ENCODE measurements at places on chromosomes 4 and X. TPM values are rescaled to one million over a fixed set of nuclear protein-coding genes. Genes with fewer than 3 reads are reported as not detected.
A peak's percentile ranks its signal among the peaks of the same experiment; 100 is the strongest.

The TRPC5OS gene
- polyA plus RNA-seq, result not detected

DNA sequence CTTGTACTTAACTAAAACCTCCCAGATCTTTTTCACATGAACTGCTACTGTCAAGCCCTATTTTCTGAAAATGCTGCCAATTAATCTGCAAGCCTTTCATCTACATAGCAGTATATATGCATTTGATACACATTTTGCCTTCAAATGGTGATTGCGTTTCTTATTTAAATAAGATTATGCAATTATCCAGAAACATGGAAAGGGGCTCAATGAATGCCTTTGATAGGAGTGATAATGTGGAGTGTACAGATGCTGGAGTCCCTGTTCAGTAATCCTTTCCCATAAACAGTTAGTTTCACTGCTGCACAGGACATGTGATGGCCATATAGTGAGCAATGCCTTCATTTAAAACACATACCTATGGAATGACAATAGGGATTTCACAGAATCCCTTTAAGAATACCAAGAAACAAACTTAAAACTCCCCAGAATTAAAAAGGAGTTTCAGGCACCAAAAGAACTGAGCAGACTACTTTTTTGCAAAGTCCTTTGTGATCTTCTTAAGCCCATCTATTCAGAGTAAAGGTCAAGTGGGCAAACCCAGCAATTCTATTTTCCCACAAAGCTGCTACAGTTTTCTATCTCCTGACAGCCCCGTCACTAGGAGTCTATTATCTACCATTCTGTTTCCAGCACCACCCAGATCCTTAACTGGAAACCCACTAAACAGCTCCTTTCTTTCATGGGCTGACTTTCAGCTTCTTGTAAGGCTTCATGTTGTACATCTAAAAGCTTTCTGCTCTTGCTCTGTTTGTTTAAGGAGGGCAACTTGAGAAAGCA lies 120.3 kb downstream of the UNC5C start:
- H3K36me3 ChIP-seq, result no peaks in the 10 kb centered on the region
- no peaks in the 10 kb centered on the region for H3K27me3 ChIP-seq
- H3K4me1 ChIP-seq, result no peaks in the 10 kb centered on the region
- DNase-seq, result no peak

The WNK3 gene
- 0.34 TPM for polyA plus RNA-seq

DNA sequence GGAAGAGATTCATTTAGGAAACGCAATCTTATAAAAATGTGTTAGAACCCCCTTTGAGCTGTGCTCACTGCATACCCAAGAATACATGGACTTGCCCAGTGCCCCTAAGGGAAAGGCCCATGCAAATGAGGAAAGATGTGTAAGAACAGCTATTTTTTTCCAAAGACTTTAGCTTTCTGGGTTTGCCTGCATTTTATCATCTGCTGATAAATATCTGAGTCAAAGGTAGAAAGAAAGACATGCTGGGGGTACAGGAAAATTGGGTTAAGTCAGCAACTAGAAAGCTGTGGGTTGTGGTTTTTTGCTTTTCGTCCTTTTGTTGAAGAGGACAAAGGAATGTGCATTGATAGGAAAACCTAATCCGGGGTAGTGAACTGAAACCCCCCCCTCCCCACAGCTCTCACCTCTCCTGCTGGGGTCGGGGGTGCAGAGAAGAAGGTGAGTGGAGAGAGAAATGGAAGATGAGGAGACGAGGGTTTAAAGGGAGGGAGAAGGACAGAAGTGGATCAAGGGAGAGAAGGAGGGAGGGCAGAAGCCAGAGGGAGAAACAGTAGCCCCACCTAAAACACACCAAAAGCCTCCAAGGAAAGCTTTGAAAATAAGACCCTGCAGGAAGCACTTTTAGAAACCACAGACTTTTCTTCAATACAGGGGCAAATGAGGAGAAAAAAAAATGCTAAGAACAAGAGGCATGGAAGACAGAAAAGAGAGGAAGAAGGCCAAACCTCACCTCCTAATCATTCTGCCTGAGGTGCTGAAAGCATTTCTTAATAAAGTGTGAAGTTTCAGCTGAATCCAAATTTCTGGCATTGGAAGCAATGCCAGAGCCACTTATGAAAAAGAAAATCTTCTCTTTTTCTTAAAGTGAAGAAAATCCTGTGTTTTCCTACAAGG lies 49.3 kb downstream of the KDR start:
- H3K36me3 ChIP-seq, result no peaks in the 10 kb centered on the region
- H3K27ac ChIP-seq, result no peak overlapping the region
- H3K4me1 ChIP-seq, result no peaks in the 10 kb centered on the region
- DNase-seq, result no peak
- H3K4me3 ChIP-seq, result no peak overlapping the region
- H3K27me3 ChIP-seq, result peaks cover 8% of the 10 kb centered on the region

The NKX6-1 gene
- polyA plus RNA-seq, result not detected

DNA sequence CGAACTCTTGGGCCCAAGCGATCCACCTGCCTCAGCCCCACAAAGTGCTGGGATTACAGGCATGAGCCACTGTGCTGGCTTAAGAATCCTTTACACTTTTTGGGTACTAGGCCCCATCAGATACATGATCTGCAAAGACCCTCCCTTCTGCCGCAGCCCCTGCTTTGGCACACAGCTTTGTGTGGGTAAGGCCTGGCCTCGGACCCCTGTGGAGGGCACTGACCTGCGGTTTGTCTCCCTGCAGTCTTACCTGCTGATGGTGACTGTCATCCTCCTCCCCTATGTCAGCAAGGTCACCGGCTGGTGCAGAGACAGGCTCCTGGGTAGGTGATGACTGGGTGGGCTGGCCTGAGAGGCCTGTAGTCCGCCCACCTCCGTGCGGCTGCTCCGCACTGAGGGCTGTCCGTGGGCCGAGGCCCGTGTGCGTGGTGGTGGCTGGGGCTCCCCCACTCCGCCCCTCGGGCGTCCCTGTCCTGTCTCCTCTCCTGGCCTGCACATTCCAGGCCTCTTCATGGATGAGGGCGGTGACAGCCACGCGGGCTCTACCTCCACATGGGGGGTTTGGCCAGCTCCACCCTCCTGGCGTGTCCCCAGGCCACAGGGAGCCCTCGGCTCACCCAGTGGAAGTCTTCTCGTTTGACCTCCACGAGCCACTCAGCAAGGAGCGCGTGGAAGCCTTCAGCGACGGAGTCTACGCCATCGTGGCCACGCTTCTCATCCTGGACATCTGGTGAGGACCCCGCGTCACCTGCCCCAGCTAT lies 18.0 kb downstream of the DGKQ start:
- H3K27ac ChIP-seq, result peak overlapping the region; percentile 18
- H3K4me1 ChIP-seq, result peaks cover 2% of the 10 kb centered on the region
- H3K4me3 ChIP-seq, result no peak overlapping the region

DNA sequence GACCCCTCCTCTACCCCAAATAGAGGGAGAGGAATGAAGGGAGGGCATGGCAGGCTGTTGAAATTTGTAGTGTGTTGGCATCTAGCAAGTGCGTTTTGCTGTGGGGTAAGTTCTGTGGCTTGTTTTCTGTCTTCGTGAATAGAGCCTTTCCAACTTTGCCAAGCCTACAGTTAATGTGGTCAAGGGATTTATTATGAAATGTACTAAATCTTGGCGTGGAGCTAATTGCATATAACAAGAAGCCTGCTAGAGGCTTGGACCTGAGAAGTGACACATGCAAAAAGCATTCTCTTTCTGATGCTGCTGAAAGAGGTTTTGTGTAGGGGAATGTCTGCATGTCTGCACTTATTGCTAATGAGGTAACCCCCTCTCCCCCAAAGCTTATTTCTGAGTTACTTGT lies 132.2 kb downstream of the BMPR1B start:
- no peak for DNase-seq
- H3K36me3 ChIP-seq, result no peaks in the 10 kb centered on the region
- no peaks in the 10 kb centered on the region for H3K4me1 ChIP-seq
- no peaks in the 10 kb centered on the region for H3K27me3 ChIP-seq
- no peak overlapping the region for H3K4me3 ChIP-seq
- no peak overlapping the region for H3K27ac ChIP-seq

The CXCL10 gene
- polyA plus RNA-seq, result not detected

DNA sequence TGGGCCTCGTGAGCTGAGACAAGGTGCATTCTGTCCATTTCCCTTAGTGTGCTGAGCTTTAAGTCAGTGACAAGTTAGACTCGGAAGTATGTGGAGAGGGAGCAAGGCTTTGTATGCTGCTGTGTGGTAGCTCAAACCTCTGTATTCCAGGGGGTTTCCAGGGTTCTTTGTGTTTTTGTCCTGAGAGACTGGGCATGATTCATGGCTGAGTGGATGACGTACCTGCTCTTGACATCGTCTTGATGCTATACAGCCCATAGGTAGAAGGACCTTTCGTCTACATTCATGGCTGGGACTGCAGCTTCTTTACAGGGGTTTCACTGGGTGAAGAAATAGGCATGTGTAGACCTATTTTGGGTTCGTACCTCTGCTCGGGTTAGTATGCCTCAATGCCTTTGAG lies 162.7 kb upstream of the WDR1 start:
- no peak overlapping the region for H3K4me3 ChIP-seq
- no peaks in the 10 kb centered on the region for H3K36me3 ChIP-seq
- H3K27me3 ChIP-seq, result peaks cover 7% of the 10 kb centered on the region
- no peak overlapping the region for H3K27ac ChIP-seq

The COX7B2 gene
- not detected for polyA plus RNA-seq

DNA sequence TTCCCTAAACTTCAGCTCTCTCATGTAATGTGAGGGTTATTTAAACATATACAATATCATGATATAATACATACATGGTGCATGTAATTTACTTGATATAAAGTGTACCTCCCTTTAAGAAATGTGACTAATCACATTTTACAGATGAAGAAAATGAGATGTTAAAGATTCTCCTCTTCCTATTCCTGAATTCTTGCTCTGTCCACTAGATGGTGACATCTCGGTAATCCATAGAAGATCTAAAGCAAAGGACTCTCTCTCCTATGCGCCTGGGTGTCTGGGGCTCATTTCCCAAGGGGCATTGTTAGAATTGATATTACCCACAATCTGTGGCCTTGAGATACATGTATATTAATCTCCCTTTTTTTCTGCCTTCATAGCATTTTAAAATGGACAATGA lies 804.9 kb downstream of the RAB28 start:
- H3K4me1 ChIP-seq, result no peaks in the 10 kb centered on the region
- H3K27ac ChIP-seq, result no peak overlapping the region
- no peaks in the 10 kb centered on the region for H3K36me3 ChIP-seq
- no peak for DNase-seq

DNA sequence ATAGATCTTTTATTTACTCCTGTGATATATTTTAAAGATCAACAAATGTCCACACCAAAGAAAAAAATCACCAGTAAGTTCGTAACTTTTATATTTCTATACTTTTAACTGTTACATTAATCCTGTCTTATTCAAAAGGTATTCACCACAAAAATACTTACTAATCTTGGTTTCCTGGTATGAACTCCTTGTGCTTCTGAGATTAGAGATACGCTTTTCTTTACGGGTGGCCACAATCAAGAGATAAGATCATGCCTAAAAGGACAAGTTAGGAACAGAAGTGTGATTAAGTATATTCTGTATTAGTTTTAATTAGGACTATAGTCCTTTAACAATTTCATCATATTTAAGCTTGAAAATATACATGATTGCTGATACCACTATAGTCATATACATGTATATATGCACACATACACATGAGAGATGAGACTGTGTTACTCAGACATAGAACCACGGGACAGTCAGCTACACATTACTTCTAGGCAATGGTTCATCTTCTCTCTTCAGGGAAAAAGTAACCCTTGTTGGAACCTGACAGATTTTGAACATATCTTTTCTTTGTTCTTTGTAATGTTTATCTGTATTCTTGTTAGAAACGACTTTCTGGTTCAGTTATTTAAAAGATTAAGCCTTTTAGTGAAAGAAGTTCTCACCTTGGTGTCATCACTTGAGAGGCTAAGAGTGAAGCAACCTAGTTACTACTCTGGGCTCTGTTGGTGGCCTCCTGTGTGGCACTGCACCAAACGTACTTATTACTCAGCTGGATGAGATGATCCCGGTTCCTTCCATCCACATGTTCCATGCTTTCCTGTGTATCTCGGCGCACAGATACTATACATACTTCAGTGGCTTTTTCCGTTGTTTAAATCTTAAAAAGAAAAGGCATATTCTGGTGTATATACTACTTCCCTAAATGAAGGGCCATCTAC lies 146.1 kb downstream of the CBR4 start:
- peaks cover 2% of the 10 kb centered on the region for H3K27me3 ChIP-seq
- H3K27ac ChIP-seq, result no peak overlapping the region
- no peak overlapping the region for H3K4me3 ChIP-seq
- no peaks in the 10 kb centered on the region for H3K4me1 ChIP-seq

The RAB40AL gene
- not detected for polyA plus RNA-seq

DNA sequence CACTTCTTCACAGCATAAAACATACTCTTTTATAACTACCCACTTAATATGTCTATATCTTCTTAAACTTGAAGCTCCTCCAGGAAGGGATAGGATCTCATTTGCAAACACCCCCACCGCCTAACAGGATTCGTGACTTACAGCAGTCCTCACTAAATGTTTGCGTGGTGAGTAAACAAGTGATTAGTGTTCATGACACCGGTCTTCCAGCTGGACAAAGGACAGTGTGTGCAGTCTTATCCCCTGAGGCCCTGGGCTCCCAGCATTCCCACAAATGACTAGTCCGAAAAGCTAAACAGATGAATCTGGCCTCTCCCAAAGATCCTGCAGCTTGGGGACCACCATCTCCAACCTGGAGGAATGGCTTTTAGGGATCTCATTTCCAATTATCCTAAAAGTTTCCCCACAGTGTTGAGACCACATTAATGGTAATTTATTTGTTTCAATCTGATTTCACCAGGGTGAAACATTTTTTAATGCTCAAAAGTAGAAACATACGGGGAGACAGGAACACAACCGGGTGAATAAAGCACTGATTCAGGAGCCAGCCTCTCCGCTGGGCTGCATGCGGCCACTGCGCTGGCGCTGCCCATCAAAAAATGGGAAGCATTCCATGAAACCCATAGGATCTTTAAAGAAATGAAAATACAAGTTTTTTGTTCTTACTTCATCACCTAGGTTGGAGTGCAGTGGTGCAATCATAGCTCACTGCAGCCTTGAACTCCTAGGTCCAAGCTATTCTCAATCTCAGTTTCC lies 69.2 kb downstream of the HADH start:
- no peaks in the 10 kb centered on the region for H3K27me3 ChIP-seq
- DNase-seq, result no peak
- no peaks in the 10 kb centered on the region for H3K4me1 ChIP-seq
- H3K27ac ChIP-seq, result no peak overlapping the region
- no peaks in the 10 kb centered on the region for H3K36me3 ChIP-seq

- H3K4me3 ChIP-seq, result peak overlapping the region; percentile 6
- H3K27ac ChIP-seq, result peak overlapping the region; percentile 89
- peaks cover 23% of the 10 kb centered on the region for H3K4me1 ChIP-seq
- no peaks in the 10 kb centered on the region for H3K27me3 ChIP-seq
- H3K36me3 ChIP-seq, result no peaks in the 10 kb centered on the region
Observed at GRCh38 chr4:124017185-124017785, 620.7 kb downstream of the SPRY1 start.

All from naive B cell (primary cell).